ENCODE measurements at places on chromosomes 13 and 19.
A peak's percentile ranks its signal among the peaks of the same experiment; 100 is the strongest.

GRCh38 chr19:49383599-49383998 lies 4.5 kb upstream of the KASH5 start:
- DNase-seq = no peak

DNA sequence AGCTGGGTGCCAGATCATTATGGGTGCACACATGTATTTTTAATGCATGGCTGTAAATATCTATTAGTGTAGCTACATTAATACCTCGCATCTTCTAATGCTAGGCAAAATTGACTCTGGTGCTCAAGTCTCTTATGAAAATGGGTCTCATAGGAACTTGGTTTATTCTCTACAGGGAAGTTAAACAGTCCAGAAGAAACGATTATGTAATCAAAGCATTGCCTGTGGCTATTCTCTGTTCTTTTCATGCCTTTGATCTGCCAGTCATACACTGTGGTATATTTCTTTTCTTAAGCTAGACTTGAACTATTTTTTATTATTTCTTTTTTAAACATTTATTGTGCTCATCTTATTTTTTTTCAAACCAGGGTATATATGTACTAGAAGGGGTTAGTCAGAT lies 1015.0 kb downstream of the SLITRK1 start:
- DNase-seq = no peak

DNA sequence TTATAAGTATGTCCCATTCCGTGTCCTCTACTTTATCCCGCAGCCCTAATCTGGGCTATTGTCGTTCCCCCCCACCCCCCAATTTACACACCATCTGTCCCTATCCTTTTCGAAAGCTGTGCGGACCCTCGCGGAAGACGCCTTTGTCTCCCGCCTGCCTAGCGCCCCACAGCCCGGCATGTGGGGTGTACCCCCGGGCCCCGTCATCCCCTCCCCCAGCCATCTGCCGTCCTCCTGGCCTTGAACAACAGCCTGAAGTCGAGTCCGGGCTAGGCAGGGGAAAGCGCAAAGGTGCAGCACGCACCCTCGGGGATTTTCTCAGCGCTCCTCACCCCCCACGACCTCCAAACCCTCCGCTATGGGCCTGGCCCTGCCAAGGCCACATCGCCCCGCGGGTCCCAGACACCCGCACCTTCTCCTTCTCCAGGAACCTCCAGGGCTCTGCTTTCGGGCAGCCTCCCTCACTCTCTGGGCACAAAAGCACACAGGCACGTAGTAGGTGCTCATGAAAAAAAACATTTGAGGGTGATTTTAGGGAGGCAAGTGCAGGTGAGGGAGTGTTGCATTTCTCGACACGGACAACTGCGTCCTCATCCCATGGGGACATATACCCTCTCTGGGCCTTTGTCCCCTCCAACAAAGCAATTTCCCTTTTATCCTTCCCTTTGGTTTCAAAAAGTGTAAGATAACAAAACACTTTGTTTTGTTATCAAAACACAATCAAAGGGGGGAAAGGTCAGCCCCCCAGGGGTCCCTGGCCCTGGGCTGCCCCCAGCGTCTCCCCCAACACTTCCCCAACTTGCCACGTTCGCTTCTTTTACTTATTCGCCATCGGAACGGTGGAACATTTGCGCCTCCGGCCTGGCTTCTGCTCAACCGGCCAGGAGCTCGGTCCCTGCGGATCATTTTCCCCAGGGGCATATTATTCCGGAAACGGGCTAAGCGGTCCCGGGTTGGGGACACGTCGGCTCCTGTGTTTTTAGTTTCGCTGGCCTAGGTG lies 16.4 kb downstream of the CCDC124 start:
- no peak for DNase-seq

- DNase-seq = no peak
These were observed 185.0 kb downstream of the ZNF536 start for GRCh38 chr19:30557212-30557611.

GRCh38 chr13:114078461-114079451 lies 53.7 kb downstream of the RASA3 start:
- DNase-seq = no peak

- no peak for DNase-seq
These were observed 302.4 kb downstream of the DCT start for GRCh38 chr13:94177041-94177440.

DNA sequence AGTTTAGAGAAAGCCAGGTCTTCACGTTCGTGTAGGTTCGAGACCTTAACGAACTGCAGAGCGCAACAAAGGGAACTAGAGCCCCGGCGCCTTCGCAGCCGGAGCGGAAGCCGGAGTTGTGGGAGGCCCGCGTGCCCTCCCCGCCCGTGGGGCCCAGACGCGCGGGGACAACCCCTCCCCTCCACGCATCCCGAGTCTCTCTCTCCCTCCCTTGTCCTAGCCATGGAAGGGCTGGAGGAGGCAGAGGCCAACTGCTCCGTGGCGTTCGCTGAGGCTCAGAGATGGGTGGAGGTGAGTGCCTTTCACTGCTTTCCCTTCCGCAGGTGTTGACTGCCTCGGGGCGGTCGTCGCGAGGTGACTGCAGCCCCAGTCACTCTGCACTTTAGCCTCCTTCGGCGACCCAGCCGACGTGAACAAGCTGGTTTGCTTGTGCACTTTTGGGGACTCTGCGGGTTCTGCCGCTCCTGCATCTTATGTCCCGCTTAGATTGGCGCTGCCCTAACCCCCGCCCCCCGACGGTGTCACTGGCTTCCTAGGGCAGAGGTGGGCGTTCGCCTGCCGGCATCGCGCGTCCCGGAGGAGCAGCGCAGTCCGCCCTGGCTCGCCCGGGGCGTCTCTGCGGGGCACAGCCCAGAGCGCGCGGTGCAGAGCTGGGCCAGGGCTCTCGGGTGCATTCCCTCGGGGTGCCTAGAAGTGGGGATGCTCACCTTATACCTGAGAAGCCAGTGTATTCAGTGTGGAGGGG lies 478 bp downstream of the LMO7 start:
- DNase-seq = peak; percentile 6

DNA sequence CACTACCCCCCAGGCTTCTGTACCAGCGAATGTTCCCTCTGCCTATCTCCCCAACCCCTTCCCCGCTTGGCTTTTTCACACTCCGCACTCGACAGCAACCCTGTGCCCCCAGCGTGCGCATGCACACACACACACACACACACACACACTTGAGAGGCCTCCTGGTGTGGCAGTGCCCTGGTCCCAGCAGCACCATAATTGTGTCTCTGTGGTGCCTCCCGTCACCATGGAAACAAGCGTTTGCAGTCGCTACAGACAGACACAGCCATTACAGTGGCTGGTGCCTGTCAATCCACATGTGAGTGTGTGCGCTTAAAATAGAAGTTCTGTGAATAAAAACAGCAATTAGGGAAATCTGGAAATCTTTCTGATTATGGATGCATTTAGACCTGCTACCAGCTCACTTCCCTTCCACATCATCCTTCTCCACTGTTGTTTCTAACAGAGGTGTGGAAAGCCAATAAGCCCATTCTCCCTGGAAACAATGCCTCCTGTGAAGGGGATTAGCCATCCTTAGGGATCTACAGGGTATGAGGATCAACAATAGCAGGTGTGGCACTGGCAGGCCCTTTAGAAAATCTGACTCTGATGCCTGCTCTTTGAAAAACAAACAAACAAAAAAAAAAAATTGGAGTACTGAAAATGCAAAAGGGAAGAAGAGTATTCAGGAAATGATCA lies 146.3 kb downstream of the DCLK1 start:
- no peak for DNase-seq

- no peak for DNase-seq
These were observed 322.7 kb downstream of the FOXO1 start for GRCh38 chr13:40343550-40344269.

- DNase-seq = no peak
These were observed 25.2 kb upstream of the FBL start for GRCh38 chr19:39871362-39871761.

DNA sequence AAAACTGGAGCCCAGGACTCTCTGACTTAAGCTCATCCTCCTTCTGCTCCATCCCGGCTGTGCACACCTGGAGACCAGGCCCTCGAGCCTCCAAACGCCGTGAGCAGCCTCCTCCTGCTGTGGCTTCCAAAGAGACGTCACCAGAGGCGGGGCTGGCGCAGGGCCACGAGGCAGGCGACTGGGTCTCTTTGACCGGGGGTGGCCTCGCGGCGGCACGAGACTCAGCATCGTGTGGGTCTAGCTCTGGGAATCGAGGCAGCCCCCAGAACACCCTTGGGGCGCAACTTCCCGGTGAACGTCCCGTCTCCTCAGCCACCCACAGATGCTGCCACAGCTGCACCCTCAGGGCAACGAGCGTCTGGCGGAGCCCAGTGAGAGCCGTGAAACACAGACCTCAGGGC lies 22.8 kb downstream of the RASA3 start:
- no peak for DNase-seq

DNA sequence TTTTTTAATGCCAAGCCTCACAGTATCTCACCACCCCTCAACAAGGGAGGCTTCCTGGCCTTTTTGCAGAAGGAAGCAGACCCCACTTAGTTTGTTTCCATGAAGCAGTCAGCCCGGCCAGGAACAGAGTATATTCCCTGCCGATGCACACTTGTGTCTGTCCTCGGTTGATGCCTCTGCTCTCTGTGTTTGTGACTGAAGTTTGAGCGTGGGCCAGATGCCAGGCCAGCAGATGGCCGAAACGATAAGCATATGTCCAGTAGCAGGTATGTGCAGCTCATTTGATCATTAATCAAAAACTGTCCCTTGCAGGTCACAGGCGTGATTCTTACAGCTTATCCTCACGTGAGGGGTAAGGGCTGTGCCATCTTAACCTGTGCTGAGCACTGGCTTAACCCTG lies 144.0 kb downstream of the IRS2 start:
- DNase-seq = no peak

- no peak for DNase-seq
These were observed 3.4 kb downstream of the ZMYM2 start for GRCh38 chr13:19961924-19962323.

DNA sequence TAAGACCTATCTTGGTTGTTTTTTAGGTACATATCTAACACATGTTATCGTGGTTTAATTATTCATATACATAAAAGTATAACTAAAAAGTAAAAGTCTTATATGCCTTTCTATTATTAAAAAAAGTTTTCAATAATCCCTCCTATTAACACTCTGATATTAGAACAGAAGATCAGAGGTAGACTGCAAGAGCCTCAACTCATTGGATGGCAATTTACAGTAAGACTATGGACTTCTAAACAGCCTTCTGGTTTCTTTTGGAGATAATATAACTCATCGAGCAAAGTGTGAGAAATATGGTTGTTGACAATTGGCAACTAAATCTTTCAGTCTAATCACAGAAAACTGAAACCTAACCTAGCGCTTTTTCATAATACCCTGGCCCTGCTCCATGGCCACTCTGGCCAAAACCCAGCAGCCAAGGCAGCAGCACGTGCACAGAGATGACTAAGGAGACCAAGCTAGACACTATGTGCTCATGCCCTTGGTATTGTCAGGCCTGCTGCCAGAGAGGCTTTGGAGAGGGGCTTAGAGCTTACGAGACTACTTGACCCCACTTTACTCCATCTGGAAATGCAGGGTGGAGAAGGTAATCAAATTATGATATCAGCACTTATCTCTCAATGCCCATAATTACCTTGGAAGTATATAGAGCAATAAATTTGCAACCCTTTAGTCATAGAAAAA lies 40.6 kb upstream of the EEF1AKMT1 start:
- DNase-seq = no peak

- no peak for DNase-seq
These were observed at the start of gene CDC42EP5 for GRCh38 chr19:54473071-54473891. Gene CDC42EP5 (minus strand): TSS chr19:54473296. CDS start chr19:54465547, 7,749 bp downstream.

- no peak for DNase-seq
These were observed 22.6 kb downstream of the CEBPA start for GRCh38 chr19:33279430-33280350.

DNA sequence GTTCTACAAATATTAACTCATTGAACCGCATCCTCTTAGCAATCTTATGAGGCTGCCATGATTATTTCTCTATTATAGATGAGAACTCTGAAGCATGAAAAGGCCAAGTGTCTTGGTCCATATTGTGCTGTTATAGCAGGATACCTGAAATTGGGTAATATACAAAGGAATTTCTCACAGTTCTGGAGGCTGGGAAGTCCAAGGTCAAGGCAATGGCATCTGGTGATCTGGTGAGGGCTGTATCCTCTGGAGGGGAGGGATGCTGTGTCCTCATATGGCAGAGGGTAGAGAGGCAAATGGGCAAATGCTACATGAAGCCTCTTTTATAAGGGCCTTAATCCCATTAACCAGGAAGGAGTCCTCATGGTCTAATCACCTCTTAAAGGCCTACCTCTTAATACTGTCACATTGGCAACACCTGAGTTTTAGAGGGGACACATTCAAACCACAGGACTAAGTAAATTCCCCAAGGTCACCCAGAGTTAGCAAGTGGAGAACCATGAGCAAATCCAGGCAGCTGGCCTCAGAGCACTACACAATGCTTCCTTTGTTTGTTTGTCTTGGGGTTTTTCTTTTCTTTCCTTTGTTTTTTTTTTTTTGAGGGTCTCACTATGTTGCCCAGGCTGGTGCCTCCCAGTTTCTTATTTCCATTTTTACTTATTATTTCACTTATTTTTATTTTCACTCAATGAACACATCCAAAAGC lies 55.9 kb upstream of the LATS2 start:
- DNase-seq = no peak

- DNase-seq = no peak
These were observed 9.4 kb downstream of the NLRP7 start for GRCh38 chr19:54937926-54938325.

- no peak for DNase-seq
These were observed 379 bp upstream of the ZNF470 start for GRCh38 chr19:56566904-56567273.

DNA sequence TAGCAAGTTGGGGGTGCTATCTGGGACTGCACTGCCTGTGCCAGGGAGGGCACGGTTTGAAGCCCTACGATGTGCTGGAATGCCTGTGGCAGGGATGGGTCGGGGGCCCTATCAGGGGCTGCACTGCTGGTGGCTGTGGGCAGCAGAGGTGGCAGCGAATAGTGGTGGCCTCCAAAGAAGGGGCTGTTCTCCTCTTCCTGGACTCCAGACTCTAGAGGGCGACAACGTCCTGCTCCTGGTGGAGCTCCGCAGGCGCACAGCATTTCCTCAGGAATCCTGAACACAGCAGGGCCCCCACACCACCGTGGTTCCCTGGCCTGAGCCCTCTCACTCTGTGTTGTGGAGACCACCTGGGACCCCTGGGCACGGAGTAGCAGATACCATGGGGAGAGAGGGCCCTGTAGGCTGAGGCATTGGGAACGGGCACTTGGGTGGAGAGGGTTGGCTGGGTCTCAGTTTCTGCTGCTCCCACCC lies 145.6 kb downstream of the TNFRSF19 start:
- DNase-seq = no peak

DNA sequence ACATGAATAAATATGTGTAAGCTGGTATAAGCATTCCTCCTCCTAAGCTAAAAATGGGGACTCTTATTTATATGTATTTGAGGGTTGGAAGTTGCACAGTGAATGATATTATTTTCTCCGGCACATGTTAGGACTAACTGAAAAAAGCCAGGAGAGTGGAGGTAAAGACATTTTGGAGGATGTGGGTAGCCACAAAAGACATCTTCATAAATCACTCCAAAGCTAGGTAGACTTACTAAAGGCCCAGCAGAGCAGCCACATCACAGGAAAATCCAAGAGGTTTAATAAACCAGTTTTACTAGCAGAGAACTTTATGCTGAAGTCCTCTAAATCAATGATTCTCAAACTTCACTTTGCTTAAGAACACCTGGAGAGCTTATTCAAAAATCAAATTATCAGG lies 424.7 kb downstream of the KCTD12 start:
- DNase-seq = no peak
